ENCODE measurements at places on chromosomes 2 and 18.

DNA sequence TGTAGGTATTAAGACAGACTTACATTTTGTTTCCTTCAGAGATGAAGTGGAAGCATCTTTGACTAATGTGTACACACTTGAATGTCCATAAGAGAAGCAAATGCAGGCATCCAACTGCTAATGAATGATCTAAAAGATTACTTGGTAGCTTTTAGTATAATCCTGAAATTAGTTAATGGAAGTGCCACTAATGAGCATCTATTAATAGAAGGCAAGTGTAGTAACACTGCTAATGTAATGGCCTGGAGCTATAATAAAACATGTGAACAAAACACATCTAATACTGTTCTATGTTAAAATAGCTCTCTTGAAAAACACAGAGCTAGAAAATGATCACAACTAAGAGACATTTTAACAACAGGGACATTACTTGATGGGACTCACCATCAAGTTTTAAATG lies 225.3 kb downstream of the SLC8A1 start:
- no peak overlapping the region for H3K4me3 ChIP-seq
- no peaks in the 10 kb centered on the region for H3K4me1 ChIP-seq
- DNase-seq = no peak
- H3K27me3 ChIP-seq = no peaks in the 10 kb centered on the region

DNA sequence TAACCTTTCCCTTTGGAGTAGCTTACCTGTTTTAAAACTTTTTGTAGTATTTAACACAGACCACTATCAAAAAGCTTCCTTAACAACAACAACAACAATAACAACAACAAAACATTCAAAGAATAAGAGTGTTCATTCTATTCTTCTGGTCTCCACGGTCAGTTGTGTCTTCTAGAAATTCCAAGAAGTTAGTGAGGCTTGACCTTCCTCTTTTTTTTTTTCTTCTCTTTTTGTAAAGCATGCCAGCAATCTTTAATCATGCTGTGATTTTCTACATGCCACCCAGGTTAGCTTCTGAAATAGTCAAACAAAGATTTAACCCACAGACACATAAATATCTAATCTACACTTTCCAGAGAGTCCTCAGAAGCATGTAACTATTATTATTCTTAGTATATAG lies 28.4 kb upstream of the KLHL14 start:
- H3K36me3 ChIP-seq = no peaks in the 10 kb centered on the region
- no peak overlapping the region for H3K27ac ChIP-seq
- H3K4me1 ChIP-seq = no peaks in the 10 kb centered on the region
- DNase-seq = no peak
- no peak overlapping the region for H3K4me3 ChIP-seq
- no peaks in the 10 kb centered on the region for H3K27me3 ChIP-seq

DNA sequence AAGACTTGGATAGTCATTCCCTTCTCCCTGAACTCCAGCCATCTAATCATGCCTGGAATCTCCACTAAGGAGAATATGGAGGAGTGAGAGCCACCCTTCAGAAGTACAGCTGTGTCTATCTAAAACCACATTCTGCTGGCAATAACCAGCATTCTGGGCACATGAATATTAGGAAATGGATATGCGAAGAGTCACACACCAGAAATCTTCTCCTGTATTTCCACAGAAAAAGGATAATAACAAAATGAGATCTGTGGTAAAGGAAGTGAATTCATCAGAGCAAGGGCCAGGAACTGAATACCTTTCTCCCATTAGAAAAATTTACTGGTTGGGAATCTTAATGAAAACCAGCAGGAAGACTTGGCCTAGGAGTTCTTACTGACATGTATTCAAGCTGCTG lies 218.8 kb downstream of the SCG2 start:
- no peaks in the 10 kb centered on the region for H3K4me1 ChIP-seq
- H3K4me3 ChIP-seq = no peak overlapping the region
- no peaks in the 10 kb centered on the region for H3K36me3 ChIP-seq
- no peak for DNase-seq
- no peaks in the 10 kb centered on the region for H3K27me3 ChIP-seq
- H3K27ac ChIP-seq = no peak overlapping the region

GRCh38 chr2:235779444-235779896 lies 285.6 kb downstream of the AGAP1 start:
- peaks cover 16% of the 10 kb centered on the region for H3K27me3 ChIP-seq
- no peaks in the 10 kb centered on the region for H3K4me1 ChIP-seq
- H3K4me3 ChIP-seq = no peak overlapping the region
